ENCODE measurements at places on chromosomes 7 and 10.

- DNase-seq, result peak; percentile 31
Measured at GRCh38 chr7:85750454-85750949, 563.6 kb upstream of the SEMA3D start.

DNA sequence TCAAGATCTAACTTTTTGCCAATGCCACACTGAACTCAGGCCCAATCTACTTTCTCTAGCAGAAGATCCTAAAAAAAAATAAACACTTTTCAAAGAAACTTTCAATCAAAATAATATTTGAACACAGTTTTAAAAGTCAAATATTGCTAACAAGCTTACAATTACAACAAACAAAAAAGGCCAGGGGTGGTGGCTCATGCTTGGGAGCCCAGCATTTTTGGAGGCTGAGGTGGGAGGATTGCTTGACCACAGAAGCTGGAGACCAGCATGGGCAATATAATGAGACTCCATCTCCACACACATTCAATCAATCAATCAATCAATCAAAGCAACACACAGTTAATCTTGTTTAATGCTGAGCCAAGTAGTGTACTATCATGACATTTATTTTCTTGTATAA is 149.2 kb downstream of the CYP26A1 start:
- no peak for DNase-seq

DNA sequence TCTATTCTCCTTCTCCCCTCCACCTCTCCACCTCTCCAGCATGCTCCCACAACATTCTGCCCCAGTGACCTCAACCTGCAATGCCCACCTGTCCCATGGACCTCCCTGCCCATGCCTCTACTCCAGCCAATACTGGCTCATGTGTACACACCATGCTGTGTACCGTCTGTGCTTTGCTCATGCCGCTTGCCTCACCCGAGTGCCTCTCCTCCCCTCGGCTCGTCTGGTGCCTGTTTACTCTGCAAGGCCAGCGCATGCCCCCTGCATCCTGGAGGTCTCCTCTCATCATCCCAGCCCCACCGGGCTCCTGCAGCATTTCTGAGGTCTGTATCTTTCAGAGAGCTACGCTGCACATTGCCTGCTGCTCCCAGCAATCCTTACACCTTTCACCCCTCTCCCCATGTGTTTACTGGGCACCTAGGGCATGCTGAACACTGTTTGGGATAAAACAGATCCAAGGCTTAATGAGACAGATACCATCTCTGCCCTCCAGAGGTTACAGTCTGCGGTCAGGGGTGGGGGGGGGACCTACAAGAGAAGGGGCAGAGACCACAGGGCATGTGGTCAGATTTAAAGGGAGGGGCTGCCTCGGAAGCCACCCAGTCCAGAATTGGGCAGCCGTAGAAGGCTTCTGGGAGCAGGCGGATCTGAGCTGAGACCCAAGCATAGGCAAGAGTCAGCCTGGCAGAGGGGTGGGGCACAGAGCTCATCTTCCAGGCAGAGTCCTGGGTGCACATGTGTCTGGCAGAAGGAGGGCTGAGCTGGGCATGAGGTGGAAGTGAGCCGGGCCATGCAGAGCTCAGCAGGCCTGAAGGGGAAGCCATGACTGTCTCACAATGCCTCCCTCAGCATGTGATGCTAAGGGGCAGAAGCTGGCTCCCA is 29.6 kb upstream of the PSAP start:
- DNase-seq, result no peak

- DNase-seq, result no peak
Measured at GRCh38 chr10:44733501-44734488, 177.3 kb upstream of the TMEM72 start.

DNA sequence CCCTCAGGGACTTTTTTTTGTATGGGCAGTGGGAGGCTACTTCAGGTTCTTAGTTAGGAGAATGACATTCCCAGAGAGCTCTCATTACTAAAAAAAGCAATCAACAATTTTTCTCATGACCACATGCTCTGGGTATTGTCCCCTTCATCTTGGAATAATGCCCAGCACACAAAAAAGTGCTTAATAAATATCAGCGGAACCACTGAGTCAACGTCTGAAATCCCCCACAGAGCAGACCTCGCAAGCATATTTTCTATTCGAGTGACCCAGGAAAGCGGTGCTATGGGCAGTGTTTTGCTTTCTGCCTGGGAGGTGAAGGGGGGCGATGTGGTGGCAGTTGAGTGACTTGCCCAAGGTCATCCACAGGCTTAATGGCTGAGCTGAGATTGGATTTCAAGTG is 493.4 kb upstream of the ZMIZ1 start:
- no peak for DNase-seq

- peak; percentile 72 for DNase-seq
Measured at GRCh38 chr10:137031-137430, 1.8 kb downstream of the ZMYND11 start.

- DNase-seq, result no peak
Measured at GRCh38 chr10:110034596-110034995, 26.8 kb downstream of the ADD3 start.
